ENCODE measurements at places on chromosomes 11 and 22.
A peak's percentile ranks its signal among the peaks of the same experiment; 100 is the strongest.

- no peak for DNase-seq
Observed at GRCh38 chr11:68148879-68149278, 27.7 kb upstream of the CHKA start.

DNA sequence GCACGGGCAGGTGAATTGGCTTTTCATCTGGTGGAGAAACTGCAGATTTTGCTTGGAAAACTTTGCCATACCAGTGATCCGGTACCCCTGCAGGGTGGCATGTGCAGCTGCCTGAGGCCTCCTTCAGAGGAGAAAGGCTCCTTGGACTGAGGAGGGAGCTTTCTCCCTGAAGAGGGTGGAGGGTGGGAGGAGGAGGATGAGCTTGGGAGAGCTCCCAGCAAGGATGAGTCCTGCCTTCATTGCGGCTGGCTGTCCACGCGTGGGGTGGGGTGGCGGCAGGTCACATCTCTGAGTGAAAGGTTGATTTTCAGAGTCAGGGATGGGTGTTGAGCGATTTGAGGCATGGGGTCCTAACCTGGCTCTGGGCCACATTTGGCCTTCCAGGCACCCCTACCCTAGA lies 96.8 kb downstream of the GRAMD1B start:
- DNase-seq: no peak

- DNase-seq: no peak
Observed at GRCh38 chr11:12845163-12845562, 164.0 kb upstream of the RASSF10 start.

DNA sequence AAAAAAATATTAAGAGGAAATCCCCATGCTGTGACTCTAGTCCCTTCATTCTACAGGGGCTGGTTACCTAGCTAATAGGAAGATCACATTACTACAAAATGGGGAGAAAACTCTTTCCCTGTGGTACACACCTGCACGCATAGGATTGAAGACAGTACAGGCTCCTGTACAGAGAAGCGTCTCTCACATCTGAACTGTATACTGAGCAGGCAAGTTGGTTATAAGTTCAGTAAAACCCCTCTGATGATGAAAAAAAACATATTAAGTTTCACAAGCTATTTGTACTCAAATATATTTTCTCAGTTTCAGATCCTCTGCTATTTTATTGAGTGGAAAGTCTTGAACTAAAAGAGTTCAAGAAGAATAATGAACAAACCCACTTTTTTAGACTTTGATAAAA lies 156.9 kb upstream of the HSD17B12 start:
- DNase-seq: no peak

DNA sequence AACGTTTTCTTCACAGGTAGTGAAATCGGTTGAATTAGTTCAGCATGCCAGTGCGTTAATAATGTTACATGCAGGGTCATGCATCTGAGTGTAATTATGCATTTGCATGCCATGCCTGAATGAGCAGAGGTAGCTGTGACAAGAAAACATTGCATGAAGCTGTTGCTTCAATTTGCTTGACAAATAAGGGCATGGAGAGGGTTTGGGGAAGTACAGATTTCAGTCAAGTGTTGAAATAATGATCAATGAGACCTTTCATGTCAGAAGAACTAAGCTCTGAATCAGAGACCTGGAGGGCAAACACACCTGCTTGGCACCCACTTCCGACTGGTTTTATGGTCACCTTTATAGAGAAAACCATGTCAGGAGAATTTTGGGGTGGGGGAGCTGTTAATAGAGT lies 221.4 kb downstream of the DBX1 start:
- DNase-seq: no peak

DNA sequence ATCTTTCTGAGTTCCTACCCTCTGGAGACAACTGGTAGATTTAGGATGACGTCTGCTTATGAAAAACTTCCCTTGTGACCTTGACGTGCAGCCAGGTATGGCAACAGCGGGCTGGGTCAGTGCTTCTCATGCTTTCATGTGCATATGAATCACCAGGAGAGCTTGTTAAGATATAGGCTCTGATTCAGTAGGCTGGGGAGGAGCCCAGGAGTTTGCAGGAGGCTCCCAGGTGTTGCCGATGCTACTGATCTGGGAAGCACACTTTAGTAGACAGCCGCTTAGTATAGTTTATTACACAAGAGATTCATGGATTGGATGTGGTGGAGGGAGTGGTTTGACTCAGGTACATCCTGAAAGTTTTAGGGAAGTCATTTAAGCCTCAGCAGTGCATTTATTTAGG lies 23.8 kb downstream of the DIXDC1 start:
- DNase-seq: no peak

DNA sequence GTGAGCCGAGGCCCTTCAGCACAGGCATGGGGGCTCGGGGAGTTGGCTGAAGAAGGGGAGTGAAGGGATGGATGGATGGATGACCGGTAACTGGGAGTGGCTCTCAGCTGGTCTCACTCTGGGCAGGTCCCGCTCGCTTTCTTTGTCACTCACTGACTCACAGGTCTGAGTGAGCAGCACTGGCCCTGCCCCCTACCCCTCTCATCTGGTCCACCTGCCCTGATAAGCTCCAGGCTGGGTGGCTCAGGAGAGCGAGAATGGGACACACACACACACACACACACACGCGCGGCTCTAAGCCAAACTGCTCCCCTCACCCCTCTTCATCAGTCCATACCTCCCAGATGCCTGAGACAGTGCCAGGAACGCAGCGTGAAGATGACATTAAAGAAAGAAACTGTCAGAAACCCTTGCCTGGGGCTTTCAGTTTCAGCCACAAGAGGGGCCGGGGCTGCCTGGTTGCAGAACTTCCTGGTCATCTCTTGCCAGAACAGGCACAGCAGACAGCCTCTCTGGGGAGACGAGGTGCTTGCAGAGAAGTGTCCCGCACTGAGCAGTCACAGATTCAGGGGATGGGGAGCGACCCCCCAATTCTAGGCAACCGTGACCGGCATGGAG lies 16.5 kb upstream of the SHISAL1 start:
- DNase-seq: no peak

- DNase-seq: no peak
Observed at GRCh38 chr11:8638300-8638699, 44.2 kb downstream of the TRIM66 start.

GRCh38 chr22:48836673-48837340 lies 990.9 kb downstream of the BRD1 start:
- DNase-seq: no peak

DNA sequence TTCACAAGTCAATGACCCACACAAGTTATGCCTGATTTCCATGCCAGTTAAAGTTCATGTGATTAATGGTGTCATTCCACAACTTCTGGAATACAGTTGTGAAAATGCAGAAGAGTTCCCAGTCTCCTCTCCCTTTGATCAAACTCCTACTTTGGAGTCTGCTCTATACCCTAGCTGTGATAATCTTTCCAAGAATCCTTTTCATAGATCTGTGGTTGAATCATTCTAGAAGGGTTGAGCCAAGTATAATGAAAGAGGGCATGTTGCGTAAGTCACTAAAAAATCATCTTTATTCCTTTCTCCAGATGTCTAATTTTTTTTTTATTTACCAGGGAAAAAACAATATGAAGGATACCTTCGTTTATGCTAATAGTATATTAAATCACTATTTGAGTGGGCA lies 89.7 kb upstream of the CARD18 start:
- DNase-seq: no peak

DNA sequence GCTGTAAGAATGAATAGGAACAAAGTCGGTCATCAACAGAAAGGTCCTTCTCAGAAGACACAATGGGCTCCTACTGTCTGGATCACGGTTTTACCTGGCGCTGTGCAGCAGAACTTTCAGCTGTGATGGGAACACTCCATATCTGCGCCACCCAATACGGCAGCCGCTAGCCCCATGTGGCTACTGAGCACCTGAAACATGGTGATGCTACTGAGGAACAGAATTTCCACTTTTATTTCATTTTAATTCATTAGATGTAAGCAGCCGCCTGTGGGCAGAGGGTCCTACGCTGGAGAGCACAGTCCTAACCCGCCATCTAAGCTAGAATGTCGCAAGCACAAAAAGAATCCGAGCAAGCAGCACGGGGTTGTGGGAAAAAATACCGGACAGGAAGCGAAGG lies 2.7 kb downstream of the SULT4A1 start:
- no peak for DNase-seq

GRCh38 chr11:12294613-12295012 lies 82.8 kb upstream of the PARVA start:
- no peak for DNase-seq

DNA sequence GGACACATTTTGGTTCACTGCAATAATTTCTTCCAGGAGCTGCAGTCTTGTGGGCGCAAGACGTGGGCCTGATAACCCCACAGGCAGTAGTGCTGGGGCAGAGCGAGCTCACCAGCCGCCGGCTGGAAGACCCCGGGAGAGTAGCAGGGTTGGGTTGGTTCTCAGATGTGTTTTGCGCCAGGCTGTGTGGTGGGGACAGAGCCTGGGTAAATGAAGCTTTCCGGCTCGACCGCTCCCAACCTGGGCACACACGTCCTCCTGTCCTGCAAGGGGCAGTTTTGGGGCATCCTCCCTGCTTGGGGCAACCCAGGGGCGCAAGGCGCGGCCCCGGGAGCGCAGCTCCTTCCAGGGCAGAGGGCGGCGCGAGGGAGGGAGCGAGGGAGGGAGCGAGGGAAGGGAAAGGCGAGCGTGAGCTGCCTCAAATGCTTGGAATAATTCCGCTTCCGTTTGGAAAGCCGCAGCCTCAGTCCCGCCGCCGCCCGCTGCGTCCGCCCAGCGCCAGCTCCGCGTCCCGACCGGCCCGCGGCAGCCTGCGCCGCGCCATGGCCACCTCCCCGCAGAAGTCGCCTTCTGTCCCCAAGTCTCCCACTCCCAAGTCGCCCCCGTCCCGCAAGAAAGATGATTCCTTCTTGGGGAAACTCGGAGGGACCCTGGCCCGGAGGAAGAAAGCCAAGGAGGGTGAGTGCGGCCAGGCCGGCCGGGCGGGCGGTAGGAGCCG lies at the start of gene PARVA:
Gene PARVA (plus strand): TSS at position 466 of the 718 bp plus-strand sequence. CDS start 77 bp downstream, at position 543.
- peak; percentile 88 for DNase-seq

DNA sequence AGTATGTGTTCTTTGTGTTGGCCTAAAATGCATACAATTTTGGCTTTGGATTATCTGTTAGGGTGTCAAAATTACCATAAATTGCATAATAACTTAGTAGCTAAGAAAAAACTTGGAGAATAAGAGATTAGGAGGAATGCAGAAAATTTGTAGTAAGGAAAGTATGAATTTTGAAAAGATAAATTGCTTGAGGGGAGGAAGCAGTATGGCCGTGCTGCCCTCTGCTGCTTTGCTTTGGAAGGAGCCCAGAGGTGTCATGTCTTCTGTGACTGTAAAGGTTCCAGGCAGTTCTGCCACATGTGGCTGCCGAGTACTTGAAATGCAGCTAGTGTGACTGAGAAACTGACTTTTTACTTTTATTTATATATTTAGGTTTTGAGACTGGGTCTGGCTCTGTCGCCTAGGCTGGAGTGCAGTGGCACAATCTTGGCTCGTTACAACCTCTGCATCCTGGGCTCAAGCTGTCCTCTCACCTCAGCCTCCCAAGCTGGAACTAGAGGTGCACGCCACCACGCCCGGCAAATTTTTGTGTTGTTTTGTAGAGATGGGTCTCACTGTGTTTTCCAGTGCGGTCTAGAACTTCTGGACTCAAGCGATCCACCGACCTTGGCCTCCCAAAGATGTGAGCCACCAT lies 1.8 kb downstream of the ADSL start:
- no peak for DNase-seq

DNA sequence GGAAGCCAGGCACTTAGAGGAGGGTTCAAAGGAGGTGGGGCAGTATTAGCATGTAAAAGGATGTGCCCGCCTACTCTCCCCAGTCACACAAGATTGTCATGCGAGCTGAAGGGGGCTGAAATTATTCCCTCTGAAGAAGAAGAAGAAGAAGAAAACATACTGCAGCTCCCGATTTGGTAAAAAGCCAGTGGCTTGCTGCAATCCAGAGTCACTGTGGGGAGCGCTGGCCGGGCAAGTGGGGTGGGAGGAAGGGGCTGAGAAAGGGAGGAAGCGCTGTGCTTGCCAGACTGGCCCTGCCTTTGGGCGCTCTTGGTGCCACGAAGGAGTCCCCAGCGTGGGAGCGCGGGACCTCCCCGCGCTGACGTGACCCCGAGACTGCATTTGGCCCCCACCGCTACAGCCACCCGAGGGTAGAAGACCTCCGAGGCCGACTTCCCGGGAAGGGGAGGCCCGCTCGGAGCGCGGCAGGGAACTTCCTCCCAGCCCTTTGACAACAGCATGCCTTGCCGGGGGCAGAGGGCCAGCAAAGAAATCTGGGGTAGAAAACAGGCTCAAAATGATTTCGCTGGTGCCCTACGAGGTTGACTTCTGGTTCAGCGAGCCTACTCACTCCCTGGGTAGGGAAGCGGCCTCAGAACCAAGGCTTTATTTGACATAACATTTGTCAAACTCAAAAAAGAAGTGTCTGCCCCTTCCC lies 906.3 kb downstream of the DLG2 start:
- DNase-seq: no peak

DNA sequence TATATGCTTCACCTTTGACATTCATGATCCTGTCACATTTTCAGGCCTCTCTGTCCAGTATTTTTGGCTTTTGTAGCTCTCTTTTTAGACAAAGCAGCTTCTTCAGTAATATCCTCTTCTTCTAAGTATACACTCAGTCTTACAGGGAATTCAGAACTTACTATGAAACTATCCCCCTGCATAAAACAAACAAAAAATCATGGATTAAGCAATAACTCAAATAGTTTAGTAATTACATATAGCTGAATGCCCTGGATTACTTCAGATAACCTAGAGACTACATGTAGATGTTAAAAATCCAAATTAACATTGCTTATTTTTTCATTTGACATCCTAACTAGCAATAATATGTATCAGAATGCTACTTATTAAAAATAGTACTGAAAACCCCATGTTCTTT lies 5.2 kb downstream of the TAF1D start:
- no peak for DNase-seq

- no peak for DNase-seq
Observed at GRCh38 chr22:40026641-40027040, 31.9 kb downstream of the FAM83F start.

GRCh38 chr11:69080257-69080995 lies 31.7 kb downstream of the TPCN2 start:
- peak; percentile 86 for DNase-seq

DNA sequence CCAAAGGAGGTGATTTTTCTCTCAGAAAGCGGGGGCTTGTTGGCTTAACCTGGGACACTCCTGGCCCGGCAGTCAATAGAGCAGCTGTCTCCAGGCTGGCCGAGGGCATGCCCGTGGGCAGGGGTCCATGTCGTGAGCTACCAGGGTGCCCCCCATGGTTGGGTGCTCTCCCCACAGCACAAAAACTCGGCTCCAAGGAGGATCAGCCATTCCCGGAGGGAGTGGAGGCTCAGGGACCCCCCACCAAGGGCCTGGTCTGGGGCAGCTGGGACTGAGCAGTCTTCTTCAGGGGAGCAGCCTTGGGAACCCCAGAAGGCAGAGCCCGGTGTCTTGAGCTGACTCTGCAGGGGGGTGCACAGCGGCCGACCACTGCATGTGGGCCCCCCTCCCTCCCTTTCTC lies 20.8 kb upstream of the TH start:
- DNase-seq: no peak

DNA sequence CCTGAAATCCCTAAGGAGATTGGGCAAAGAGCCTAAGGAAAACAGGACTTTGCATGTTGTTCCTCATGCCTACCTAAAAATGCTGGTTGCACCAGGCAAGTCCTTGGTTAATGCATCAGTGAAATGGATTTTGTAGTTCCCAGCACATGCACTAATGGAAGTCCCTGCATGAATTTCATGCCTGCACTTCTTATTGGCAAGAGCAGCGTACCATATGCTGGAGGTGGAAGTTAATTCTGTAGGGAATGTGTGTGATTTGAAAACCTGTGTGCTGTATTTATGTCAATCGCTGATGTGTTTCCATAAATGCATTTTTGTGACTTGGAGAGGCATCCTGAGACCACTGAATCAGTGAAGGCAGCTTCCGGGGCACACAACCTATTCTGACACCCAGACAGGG lies 140.3 kb upstream of the MTNR1B start:
- DNase-seq: no peak

GRCh38 chr11:12889243-12889642 lies 119.9 kb upstream of the RASSF10 start:
- DNase-seq: no peak

Data from SJSA1 (cell line).